ENCODE measurements at places on chromosomes 16 and 17.
A peak's percentile ranks its signal among the peaks of the same experiment; 100 is the strongest.

DNA sequence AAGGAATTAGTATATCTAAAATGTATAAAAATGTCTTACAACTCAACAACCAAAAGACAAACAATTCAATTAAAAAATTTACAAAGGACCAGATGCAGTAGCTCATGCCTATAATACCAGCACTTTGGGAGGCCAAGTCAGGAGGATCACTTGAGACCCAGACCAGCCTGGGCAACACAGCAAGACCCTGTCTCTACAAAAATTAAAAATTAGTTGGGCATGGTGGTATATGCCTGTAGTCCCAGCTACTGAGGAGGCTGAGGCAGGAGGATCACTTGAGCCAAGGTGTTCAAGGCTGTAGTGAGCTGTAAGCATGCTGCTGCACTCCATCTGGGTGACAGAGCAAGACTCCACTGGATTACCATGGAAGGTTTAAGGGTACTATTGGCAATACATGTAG lies 33.8 kb downstream of the ZNRF1 start:
- DNase-seq, result no peak

DNA sequence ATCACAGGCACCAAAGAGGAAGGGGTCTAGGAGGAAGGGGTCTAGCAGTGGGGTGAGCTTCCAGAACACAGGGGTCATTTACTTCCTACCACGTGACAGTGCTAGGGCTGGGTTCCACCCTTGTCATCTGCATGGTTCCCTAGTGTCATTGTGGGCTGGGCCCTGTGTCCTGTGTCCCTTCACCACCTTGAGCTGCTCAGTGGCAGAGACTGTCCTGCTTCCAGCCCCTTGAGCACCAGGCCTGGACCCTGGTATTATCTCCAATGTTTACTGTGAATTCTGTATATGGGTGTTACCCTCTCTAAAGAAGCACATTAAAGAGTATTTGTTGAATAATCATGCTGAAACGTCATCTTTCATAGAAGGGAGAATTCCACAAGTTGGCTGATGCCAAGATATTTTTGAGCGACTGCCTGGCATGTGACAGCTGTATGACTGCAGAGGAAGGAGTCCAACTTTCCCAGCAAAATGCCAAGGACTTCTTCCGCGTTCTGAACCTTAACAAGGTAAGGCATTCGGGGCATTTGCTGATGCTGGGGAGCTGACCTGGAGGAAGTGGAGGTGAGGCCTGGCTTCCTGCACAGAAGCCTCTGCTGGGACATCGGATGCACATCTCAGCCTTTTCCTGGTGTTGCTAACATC lies 5.5 kb downstream of the NARF start:
- no peak for DNase-seq

DNA sequence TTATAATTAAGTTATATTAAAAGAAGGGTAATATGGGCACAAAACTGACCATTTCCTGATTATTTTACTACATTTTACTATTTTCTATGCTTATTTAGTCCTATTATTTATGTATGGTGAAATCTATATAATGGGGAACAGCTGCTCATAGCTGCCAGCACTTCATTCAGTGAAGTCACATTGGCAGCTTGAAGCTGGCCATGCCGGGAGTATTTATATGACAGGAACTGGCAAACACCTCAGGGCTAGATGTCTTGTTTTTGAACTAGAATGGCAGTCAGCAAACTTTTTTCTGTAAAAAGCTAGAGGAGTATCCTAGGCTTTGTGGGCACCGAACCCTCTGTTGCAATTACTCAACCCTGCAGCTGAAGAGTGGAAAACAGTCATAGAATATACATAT lies 104.1 kb downstream of the CDH13 start:
- DNase-seq, result no peak

GRCh38 chr16:47624563-47624962 lies 163.4 kb downstream of the PHKB start:
- DNase-seq, result no peak

GRCh38 chr17:68580236-68580770 lies 20.9 kb downstream of the FAM20A start:
- no peak for DNase-seq

- no peak for DNase-seq
Observed at GRCh38 chr16:31090540-31090939, 1.8 kb upstream of the PRSS53 start.

- peak; percentile 67 for DNase-seq
Observed at GRCh38 chr16:49788572-49788971, 67.3 kb downstream of the ZNF423 start.

DNA sequence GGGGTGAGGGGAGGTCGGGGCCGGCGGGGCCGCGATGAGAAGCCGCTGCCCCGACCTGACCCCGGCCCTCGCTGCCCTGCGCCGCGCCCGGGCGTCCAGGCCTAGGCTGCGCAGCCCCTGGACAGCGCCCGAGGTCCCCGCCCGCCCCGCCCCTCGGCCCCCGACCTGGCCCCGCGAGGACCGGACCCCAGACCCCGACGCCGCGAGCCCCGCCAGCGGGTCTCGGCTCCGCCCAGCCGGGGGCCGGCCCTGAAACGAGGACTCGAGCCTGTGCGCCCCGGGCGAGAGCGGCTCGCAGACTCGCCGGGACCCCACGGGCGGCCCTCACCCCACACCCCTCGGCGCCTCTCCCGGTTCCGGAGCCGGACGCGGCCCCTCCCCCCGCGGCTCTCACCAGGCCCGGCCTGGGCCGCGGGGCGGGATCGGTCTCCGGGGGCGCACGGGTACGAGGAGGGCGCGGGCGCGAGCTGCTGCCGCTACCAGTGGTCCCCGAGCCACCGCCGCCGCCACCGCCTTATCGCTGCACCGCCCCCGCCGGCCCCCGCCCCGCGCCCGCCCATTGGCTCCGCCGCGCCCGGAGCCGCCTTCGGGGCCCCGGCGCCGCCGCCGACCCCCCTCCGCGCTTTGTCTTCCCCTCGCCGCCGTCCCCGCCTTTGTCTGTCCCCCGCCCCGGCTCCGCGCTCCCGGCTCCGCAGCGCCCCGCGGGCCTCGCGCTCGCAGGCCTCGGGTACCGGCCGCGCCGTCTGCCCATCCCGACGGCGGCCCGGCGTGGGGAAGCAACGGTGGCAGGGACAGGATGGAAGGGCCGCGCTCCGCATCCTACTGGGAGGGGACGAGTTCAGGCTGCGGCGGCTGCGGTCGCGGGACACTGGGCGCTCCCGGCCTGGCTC lies at the start of gene LIMD2:
Gene LIMD2 (minus strand): TSS at position 488 of the 890 bp plus-strand sequence. CDS start 827 bp downstream, outside the sequence.
- peak; percentile 85 for DNase-seq

DNA sequence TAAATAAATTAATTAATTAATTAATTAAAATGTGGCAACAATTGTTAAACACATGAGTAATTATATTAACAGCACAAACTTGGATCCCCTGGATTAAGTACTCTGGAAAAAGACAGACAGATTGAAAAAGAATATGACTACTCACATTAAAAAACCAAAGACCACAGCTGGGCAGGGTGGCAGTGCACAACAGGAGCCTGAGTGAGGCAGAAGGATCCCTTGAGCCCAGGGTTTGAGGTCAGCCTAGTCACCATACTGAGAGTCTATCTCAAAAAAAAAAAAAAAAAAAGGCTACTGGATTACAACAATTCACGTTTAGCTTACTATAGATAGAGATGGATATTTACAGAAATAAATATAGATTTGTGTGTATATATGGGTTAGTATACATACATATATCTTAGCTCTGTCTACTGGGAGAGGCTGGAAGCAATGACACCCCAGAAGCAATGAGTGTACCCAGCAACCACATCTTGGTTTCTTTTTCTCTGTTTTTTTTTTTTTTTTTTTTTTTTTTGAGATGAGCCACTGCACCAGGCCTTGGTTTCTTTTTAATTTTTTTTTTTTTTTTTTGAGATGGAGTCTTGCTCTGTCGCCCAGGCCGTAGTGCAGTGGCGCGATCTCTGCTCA lies 10.6 kb upstream of the SUZ12 start:
- no peak for DNase-seq

- no peak for DNase-seq
Observed at GRCh38 chr17:1797323-1797722, 32.4 kb downstream of the SMYD4 start.

DNA sequence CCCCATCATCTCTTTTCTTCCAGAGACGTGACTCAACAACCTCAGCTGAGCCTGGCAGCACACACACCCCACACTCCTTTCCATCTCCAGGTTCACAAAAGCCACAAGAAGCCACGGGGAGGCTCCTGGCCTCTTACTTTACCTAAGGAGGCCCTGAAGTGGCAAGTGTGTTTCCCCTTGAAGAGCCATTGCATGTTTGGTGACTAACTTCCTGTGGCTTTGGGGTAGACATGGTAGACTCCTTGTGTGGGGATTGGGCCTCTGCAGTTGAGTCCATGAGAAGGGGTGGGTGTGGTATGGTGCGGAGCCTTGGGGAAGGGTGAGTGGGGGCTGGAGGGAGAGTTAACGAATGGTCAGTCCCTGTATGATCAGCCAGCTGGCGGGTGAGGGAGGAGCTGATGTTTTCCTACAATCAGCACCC lies 24.2 kb downstream of the SAP30BP start:
- DNase-seq, result no peak

DNA sequence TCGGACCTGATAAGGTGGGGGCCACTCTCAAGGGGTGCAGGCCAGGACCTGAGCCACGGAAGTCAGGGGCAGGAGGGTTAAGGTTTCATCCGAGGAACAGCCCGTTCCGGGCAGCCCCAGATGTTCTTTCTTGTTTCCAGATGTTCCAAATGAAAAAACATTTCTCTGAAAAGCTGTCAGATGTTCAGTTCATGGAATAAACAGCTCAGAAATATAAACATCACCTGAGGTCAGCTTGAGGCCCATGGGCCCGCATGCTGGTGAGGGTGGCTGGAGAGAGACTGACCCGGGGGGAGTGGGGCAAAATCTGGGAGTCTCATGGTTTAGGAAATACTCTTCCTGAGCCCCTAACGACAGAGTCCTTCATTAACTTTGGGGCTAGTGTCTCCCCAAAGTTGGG lies 1.5 kb upstream of the CD79B start:
- DNase-seq, result no peak

GRCh38 chr17:10699856-10700255 lies 2.5 kb downstream of the ADPRM start:
- DNase-seq, result no peak

DNA sequence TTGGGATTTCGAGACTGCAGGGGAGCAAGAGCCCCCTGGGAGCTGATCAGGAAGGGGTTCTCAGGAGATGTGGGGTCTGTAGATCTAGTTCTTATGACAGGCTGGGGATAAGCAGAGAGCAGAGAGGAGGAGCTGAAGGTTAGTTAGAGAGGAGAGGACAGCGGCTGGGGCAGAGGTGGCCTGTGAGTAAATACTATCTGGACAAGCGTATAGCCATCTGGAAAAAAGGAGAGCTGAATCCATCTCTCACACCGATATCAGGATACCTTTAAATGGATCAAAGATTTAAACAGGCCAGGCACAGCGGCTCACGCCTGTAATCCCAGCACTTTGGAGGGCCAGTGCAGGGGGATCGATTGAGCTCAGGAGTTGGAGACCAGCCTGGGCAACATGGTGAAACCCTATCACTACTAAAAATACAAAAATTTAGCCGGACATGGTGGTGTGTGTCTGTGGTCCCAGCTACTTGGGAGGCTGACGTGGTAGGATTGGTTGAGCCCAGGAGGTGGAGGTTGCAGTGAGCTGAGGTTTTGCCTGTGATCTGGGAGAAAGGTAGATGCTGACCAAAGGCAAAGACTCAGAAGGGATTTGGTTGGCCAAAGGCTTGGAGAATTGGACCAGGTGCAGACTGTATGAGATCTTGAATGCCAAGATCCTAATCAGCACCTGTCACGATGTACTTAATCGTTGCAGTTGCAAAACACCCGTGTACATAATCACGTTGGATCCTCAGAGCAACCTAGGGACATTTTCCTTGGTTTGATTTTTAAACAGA lies 18.9 kb upstream of the SLC25A19 start:
- no peak for DNase-seq

DNA sequence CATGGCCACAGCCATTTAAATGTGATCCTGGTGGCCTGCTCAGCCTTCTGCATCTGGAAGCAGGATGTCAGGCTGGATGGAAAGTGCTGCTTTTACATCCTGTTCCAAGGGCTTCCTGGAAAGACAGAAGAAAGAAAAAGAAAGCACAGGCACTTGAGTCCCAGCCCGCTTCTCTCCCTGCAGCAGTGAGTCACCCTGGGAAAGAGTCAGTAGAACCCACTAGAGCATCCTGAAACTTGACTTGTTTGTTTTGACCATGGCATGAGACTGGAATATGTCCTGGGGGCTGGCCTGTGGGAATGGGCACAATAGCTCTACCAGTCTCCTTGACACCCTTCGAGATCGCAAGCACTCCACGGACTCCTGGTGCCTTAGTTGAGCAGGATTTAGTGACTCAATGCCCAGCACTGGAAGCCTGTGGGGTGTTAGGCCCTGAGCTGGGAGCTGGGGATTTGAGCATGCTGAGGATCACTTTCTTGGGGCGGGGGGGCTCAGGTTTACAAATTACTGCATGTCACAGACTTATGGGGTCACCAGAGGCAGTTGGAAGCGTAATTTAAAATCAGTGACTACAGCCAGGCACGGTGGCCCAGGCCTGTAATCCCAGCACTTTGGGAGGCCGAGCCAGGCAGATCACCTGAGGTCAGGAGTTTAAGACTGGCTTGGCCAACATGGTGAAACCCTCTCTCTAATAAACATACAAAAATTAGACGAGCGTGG lies 22.1 kb upstream of the GNA13 start:
- no peak for DNase-seq

GRCh38 chr17:19320876-19321275 lies 41.6 kb downstream of the B9D1 start:
- DNase-seq, result no peak

DNA sequence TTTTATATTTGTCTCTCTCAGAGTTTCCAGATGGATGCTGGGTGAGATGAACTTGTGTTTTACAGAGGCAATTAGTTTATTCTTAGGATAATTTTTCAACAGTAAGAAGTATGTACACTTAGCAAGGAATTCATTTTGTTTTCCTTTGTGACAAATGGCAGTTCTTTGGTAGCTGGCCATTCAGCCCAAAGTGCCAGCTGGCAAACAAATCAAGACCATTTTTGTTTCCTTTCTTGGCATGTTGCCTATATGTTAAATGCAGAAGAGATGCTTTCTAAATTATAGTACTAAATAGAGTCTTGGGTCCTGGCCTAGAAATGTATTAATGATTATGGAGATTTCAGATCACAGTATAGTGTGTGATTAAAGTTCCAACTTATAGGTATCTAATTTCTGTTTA lies 337.1 kb downstream of the CNTNAP4 start:
- DNase-seq, result no peak

DNA sequence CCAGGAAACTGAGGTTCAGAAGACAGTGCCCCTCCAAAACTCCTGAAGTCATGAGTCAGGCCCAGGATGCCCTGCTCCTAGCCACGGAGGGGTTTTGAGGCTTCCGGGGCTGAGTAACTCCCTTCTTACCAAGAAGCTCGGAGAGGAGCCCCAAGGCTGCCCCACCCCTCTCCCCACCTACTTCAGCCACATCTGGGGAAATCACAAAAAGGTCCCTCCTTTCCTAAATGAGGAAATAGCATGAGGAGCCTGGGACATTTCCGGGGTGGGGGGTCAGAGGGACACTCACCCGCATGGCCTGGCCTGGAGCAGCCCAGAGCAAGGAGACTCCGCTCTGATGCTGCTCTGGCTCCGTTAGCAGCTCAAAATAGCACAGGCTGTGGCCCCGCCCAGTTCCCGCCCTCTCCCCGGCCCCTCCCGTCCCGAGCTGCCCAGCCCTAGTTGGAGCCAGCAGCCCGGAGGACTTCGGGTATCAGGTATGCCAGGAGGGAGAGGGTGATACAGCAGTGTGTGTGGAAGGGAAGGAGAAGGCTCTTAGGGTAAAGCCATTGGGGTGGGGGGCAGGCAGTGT lies 40.1 kb downstream of the MYO18A start:
- peak; percentile 94 for DNase-seq

Measured in Right ventricle myocardium superior (tissue), 1 donor.